Esophagus squamous epithelium (tissue), 5 donors: ENCODE measurements at places on chromosomes 12 and 14.

- DNase-seq, result no peak
These were observed 233.8 kb downstream of the FBXL14 start for GRCh38 chr12:1360441-1361210.

GRCh38 chr12:24088751-24089509 is 139.5 kb upstream of the SOX5 start:
- no peak for DNase-seq

DNA sequence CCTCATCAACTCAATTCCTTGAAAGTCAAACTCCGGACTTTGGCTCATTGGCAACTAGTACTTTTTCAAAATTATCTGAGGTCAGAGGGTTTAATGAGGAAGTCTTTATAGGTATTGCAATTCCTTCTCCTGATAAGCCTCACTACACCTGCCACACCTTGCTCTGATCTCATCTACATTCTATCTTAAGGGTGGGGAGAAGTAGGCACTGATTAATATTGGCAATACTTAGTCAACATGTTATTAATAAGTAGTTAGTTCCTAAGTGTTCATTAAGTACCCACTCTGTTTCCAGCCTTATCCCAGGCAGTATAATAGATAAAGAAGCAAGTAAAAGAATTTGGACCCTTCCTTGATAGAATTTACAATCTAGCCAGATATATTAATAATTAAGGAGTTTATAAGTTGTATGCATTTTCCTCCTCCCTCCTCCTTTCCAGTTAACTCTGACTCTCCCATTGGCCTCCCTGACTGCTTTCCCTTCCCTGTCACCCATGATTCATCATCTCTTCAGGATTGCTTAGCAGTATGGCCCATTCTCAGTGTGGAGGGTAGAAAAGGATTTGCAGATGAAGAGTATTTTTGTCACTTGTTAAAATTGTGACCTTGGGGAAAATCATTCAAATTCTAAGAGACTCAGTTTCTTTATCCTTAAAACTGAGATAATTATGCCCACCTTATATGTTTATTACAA is 231.0 kb upstream of the ATP2B1 start:
- no peak for DNase-seq

DNA sequence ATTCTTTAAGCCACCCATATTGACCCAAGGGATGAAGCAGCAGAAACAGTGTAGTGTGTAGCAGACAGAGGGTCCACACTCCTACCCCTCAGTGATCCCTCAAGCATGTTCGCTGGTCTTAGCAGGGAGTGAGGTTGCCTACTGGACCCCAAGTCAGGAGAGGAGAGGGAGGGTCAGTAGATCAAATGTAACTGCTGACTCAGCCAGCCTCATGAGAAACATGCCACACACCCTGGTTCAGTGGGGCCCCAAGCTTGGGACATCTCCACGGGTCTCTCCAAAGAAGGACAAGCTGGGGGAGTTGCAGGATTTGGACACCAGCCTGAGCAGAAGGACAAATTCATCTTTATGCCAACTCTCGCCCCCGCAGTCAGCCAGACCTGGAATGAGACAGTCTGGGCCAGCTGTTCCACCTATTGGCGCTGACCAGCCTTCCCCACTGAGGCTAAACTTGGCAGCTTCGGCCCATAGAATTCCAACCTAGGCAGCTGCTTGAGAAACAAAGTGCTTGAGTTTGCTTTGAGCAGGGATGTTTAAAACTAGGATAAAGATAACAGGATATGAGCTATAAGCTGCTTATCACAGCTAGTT is 66.0 kb upstream of the ACTN1 start:
- DNase-seq, result no peak

DNA sequence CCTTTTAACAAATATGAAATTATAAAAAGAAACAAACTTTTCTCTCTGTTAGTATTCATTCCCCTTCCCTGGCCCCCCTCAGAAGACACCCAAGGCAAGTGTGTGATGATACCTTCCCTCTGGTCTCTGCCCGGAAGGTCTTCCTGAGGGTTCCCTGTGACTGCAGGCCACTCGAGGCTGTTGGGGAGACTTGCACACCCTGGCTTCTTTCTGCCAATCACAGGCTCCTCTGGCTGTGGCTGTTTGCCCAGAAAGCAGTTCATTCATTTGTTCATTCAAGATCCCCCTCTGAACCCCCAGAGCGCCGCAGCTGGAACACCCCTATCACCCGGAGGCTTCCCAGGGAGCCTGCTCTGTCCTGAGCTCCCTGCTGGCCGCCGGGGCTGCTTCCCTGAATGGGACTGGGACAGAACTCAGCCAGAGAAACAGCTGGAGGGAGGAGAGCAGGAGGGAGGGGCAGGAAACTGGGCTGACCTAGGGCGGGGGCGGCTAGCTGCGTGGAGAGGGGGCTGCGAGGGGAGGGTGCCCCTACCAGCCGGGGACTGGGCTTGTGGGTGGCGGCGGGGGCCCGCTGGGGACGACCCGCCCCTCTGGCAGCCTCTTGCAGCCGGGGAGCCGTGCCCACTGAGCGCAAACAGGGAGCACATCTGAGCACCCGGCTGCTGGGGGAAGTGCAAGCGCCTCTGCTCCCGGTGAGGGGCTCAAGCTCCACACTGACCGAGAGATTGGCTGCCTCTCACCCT is at the start of gene CMKLR1:
CMKLR1 (minus strand) TSS at position 397 of the 743 bp plus-strand sequence. CDS start 45,720 bp downstream, outside the sequence.
- DNase-seq, result no peak

DNA sequence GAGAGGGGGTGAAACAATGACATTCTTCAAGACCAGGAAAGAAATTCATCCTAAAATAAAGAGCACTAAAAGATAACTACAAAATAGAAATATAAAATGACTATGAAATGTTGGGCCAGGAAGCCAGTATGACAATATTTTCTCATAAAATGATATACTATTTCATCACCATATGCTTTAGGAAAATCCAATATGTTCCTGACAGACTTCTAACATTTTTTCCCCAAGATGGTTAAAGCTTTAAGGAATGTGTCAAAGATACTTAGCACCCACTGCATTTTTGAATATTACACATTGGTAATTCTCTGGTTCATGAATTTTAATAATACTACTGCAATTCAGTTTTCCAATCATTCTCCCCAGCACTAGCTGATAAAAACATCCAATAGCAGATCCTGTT is 87.7 kb upstream of the PLEKHG7 start:
- no peak for DNase-seq

DNA sequence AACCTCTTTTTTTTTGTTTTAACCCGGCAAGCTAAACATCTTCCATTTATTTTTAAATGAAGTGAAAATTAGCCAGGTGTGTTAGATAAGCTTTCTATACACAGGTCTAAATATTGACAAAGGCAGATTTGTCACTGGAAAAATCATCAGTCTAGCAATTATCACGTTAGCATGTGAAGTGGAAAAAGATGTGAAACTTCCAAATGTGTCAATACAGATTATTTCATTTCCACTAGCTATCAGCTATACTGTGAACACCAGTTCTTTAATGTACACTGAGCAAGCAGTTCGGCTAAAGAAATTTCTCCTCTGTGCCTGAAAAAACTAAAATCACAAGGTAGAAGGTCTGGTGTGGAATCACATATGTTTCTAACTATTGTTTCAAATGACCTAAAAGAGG is 96.6 kb upstream of the G2E3 start:
- no peak for DNase-seq

DNA sequence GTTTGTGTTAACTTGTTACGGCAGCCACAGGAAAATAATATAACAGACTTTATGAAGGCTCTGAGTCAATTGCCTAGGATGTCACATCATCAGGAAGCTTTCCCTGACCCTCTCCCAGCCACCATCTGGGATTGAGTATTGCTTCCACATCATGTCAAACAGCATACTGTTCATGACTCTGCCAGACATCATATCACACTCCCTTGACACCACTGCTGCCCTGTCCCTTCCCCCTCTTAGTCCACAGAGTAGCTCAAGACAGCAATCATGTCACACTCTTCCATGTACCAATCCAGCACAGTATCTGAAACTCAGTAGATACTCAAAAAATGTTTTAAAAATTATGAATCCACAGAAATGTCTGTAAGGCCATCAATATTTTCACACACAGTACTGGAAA is 168.0 kb downstream of the PIK3C2G start:
- DNase-seq, result no peak

DNA sequence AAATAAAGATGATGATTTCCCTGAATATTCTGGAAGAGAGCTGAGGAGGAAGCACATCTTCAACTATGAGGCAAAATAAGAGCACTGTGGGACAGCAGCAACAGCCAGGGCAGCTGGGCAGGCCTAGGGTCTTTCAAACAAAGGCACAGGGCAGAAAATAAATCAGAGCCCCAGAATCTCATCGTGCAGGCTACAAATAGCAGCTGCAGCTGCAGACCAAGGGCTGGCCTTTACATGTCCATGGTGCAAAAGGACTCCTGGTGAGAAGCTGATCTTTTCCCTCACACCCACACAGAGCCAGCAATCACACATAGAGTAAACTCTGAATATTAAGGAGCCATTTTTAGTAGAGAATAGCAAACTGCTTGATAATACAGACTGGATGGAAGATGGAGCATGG is 13.6 kb upstream of the MYBPC1 start:
- DNase-seq, result no peak

DNA sequence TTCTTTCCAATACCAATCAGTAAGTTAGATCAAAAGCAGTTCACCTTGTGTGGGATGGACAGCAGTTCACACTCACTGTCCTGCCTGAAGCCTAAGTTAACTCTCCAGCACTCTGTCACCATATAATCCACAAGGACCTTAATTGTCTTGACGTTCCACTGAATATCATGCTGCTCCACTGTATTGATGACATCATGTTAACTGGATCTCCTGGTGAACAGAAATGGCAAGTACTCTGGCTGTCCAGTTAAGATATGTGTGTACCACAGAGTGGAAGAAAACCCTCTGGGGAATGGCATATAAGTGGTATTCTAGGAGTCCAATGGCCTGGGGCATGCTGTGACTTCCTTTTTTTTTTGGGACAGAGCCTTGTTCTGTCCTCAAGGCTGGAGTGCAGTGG is 16.2 kb downstream of the CDKL1 start:
- no peak for DNase-seq

- no peak for DNase-seq
These were observed 74.7 kb downstream of the TRIM9 start for GRCh38 chr14:51020024-51020710.

DNA sequence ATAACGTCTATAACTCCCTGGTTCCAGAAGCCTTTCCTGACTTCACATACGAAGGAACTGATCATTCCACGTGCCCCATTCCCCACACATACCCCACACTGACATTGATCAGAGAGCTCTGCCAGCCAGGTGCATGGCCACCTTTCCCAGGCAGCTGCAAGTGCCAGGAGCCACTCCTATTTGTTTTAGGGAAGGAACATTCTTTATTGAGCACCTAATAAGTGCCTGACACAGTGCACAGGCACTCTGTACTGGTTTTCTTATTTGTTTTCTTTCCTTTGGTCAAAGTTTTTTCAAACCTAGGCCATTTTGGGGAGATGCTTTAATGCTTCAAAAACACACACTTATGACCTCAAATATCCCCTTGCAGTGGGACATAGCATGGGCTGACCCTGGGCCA is 50.0 kb downstream of the PITPNM2 start:
- DNase-seq, result no peak

GRCh38 chr14:62017651-62018230 is 255.5 kb downstream of the SNAPC1 start:
- DNase-seq, result no peak

- DNase-seq, result no peak
These were observed 858.2 kb upstream of the FLRT2 start for GRCh38 chr14:84671776-84672175.

- no peak for DNase-seq
These were observed 241.1 kb upstream of the DCN start for GRCh38 chr12:91423693-91424050.

GRCh38 chr12:1046727-1047126 is 55.7 kb downstream of the ERC1 start:
- no peak for DNase-seq

GRCh38 chr12:125140279-125141209 is 75.3 kb downstream of the AACS start:
- DNase-seq, result no peak

GRCh38 chr14:98177551-98177950 is 1094.4 kb downstream of the BCL11B start:
- no peak for DNase-seq

DNA sequence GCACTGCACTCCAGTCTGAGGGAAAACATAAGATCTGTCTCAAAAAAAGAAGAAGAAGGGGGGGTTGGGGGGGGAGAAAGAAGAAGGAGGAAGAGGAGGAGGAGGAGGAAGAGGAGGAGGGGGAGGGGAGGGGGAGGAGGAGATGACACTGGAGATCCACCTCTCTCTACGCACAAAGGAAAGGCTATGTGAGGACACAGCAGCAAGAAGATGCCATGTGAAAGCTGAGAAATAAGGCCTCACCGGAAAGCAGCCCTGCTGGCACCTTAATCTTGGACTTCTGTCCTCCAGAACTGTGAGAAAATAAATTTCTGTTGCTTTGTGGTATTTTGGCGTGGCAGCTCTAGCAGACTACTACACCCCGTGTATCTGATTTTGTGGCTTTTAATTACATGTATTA is 477.9 kb downstream of the MED13L start:
- DNase-seq, result no peak

- no peak for DNase-seq
These were observed 11.9 kb downstream of the CACNA2D4 start for GRCh38 chr12:1906579-1906978.

DNA sequence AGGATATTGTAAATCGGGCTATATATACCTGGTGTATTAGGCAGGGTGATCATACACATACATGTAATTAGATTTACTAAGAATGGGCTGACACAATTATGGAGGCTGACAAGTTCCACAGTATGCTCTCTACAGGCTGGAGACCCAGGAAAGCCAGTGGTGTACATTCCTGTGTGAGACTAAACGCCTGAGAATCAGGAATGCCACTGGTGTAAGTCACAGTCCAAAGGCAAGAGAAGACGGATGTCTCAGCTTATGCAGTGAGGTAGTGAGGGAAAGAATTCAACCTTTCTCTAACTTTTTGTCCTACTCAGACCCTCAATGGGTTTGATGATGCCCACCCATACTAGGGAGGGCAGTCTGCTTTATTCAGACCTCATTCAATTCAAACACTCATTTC is 57.1 kb downstream of the METTL25 start:
- DNase-seq, result no peak

- no peak for DNase-seq
These were observed 19.8 kb downstream of the ALDH6A1 start for GRCh38 chr14:74064426-74064825.

DNA sequence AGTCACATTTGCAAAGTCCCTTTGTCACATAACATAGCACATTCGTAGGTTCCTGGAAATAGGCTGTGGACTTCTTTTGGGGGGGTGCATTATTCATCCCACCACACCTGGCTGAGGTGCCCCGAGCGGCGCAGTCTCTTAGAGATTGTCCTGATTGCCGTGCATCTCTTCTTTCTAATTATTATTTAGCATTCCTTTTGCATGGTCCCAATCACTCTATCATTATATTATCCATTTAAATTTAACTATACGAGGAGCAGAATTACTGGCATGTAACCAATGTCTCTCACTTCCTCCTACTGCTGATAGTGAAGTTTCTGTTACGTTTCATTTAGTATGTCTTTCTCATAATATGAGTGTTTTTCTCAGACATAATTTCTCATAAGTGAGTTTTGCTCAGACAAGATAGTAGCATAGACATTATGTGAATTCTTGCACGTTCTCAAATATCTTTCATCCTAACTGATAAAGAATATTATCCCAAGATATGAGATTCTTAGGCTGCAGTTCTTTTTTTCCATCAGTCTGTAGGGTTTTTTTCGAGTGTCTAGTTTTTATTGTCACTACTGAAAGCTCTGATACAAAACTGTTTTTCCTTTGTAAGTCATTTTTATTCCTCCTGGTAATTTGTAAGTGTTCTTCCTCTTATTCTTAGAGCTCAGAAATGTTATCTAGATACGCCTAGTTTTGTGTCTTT is 444.3 kb downstream of the NELL2 start:
- DNase-seq, result no peak

GRCh38 chr12:103687253-103687652 is 100.2 kb downstream of the STAB2 start:
- DNase-seq, result no peak
